ENCODE measurements at places on chromosomes 4 and X.

DNA sequence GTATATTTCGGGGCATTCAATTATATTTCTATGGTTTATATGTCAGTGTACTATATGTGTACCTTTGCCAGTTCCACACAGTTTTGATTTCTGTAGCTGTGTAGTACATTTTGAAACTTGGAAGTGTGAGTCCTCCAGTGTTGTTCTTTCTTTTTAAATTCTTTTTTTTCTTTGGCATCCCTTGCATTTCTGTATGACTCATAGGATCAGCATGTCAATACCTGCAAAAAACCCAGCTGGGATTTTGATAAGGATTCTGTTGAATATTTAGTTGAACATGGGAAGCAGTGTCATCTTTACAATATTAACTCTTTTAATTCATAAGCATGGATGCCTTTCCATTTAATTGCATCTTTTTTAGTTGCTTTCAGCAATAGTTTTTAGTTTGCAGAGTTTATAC, 100.0 kb downstream of the SH3BGRL start:
- no peak for DNase-seq

- no peak for DNase-seq
Measured at GRCh38 chrX:154131955-154132354, 12.1 kb upstream of the OPN1LW start.

DNA sequence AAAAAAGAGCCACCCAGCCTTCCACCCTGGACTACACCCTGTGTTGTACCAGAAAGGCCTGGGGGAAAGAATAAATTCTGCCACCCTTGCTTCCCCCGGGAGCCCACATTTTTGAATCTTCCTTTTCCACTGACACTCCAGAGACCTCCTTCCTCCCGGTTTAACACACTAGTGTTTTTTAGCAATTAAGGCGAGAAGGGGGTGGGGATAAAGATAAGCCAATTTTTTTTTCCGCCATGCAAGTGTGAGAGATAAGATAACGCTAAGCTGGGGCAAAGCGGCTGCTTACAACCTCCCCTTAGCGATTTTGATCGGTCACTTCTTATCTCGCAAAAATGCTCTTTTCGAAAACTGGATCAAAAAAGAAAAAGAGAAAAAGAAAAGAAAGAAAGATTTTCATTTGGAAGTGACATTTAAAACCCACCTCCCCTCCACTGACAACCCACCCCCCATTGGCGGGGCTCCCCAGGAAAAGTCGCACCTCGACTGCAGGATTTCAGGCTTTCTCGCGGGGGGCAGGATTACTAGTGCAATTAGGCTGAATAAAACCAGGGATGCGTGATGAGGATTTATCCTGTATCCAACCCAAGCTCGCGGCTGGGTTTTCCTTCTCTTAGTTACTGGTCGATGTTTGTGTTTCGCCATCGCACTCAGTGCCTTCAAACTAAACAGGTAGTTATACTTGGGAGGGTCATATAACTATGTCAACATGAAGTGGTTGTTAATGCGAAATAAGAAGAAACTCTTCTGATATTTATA, 6.0 kb upstream of the BCOR start:
- DNase-seq = no peak

DNA sequence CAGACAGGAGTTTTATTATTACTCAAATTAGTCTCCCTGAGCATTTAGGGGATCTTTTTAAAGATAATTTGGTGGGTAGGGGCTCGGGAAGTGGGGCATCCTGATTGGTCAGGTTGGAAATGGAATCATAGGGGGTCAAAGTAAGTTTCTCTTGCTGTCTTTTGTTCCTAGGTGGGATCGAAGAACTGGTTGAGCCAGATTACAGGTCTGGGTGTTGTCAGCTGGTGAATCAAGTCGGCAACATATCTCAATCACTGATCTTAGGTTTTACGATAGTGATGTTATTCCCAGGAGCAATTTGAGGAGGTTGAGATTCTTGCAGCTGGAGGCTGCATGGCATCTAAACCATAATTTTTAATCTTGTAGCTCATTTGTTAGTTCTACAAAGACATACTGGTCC, 629.5 kb upstream of the AMOT start:
- no peak for DNase-seq

DNA sequence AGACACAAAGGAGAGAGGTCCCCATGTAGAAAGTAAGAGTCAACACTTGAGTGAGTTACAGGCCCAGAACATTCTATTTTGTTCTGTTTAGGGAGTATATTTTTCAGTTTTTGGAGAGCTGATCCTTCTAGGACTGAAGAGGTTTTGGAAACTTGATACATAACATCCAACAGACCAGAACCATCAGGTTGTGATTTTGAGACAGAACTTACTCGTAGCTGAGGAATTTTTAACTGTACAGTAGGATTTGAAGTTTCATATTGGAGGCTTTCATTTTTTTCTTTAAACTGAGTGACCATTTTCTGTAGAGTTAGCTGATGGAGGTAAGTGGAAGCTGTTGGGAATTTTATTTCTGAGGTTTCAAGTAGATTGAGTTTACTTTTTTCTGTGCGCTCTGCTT, 73.3 kb downstream of the NCAPG start:
- no peak for DNase-seq

DNA sequence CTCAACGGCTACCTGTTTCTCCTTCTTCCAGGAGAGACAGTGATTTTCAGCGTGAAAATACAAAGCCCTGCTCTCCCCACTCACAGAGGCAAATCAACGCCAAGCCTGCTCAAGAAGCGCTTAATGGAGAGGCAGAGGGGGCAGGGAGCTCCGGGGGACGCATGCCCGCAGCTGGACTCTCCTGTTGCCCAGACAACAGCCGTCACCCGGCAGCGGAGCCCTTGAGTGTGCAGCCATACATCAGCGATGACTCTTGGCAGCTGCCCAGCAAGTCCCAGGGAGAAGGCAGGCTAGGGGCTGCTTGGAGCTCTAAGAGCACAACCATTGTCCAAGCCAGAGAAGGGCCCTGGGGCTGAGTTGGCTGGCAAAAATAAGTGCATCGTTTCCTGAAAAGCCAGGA, 71.0 kb upstream of the AFAP1 start:
- no peak for DNase-seq
